ENCODE measurements at places on chromosomes 16 and 17.

GRCh38 chr17:1498869-1499268, 6.4 kb upstream of the MYO1C start:
- DNase-seq, result no peak

DNA sequence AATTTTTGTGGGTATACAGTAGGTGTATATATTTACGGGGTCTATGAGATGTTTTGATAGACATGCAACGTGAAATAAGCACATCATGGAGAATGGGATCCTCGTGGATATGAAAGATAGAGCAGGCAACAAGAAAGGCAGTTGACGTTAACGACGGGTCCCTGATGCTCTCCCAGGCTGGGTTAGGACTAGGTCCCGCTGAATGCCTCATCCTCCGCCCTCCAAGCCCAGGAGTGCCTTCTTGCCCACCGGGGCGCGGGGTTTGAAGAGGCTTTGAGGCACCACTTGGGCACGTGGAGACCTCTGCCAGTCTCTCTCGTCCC, 9.5 kb upstream of the ZFP90 start:
- DNase-seq, result no peak

DNA sequence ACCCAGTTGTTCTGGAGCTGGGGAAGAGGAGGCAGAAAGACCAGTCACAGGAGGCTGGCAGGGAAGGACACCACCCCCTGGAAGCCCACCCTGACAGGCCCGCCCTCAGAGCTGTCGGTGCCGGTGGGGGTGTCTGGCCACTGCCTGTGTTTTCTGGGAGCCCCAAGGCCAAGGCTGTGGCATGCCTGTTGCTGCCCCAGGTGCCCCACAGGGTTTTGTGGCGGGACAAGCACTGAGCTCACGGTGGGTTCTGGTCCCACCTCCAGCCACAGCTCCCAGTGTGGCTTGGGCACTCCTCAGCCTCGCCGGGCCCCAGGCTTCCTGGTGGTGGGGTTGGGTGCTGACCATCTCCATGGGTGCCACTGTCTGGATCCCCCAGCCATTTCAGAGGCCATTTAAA, 58.0 kb downstream of the ZFPM1 start:
- DNase-seq, result no peak

DNA sequence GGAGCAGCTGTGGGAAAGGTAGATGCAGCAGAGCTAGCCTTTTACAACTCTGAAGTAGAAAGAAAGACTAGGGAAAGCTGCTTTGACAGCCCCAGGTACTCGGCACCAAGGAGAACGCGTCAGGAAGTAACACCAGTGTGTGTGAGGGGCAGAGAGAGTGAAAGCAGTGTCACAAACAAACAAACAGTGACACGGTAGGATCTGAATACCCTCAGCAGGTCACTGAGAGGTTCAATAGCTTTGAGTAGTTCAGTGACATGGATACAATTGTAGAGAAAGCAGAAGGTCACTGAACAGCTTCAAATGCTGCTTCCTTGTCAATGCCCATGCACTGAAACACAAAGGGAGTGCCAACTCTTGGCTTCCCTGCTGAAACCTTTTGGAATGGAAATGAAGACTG, 150.3 kb upstream of the C17orf78 start:
- no peak for DNase-seq

DNA sequence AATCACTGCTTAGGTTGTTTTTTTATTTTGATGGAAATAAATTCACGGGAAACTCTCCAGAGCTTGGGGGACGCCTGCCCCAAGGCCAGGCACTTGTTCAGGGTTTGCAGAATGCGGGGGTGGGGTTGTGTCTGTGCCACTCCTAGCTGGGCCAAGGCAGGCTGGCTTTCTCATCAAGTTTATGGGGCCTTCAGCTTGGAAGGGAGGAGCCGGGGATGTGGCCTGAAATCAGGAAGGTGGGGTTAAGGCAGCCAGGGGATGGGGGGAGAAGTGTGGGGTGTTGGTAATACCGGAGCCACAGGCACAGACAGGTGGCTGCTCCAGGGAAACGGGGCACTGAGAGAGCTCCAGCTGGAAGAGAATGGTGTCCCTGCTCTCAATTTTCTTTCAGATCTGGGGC, 1.7 kb upstream of the CHAD start:
- no peak for DNase-seq

DNA sequence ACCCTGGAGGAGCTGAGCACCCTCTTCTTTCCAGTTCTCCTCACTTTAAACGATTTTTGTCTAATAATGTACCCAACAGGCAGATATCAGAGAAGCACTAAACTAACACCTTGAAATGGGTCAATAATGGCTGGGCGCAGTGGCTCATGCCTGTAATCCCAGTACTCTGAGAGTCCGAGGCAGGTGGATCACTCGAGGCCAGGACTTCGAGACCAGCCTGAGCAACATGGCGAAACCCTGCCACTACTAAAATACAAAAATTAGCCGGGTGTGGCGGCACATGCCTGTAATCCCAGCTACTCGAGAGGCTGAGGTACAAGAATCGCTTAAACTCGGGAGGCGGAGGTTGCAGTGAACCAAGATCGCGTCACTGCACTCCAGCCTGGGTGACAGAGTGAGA, 57.4 kb downstream of the ZFHX3 start:
- DNase-seq, result no peak

DNA sequence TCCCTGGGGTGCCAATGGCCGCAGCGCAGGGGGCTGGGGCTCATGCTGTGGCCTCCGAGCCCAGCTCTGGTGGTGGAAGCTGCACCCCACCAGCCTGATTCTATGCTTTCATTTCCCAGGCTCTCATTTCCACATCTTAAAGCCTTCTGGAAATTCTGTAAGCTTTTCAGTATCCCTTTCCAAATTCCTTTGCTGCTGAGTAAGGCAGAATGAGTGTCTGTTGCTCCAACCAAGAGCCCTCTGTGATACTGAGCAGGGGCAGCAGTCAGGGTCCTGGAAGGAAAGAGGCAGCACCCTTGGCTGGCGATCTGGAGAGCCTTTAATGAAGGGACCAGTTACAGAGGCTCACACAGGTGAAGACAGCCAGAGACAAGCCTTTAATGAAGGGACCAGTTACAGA, 79.5 kb upstream of the FOXF1 start:
- DNase-seq, result no peak

DNA sequence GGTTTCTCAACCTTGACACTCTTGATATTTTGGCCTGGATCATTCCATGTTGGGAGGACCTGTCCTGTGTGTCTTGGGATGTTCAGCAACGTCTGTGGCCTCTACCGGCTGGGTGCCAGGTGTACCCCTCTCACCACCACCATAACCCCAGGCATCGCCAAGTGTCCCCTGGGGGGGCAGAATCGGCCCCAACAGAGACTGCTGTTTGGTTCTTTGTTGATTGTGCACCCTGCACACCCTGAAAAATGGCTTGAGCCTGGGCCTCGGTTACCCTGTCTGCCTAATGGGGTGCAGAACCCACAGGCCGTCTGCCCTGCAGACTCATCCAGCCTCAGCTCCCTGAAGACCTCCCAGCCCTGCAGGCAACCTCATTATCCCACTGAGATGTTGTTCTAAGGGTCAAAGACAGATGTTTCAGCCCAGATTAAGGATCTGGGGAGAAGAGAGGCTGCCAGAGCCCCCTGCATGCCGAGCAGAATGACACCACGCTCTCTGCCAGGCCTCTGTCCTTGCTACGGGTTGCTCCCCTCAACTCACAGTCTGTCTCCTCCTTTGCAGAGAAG, 9.2 kb downstream of the CACNG1 start:
- no peak for DNase-seq

GRCh38 chr17:80931421-80932265, 60.0 kb upstream of the CHMP6 start:
- DNase-seq, result no peak

DNA sequence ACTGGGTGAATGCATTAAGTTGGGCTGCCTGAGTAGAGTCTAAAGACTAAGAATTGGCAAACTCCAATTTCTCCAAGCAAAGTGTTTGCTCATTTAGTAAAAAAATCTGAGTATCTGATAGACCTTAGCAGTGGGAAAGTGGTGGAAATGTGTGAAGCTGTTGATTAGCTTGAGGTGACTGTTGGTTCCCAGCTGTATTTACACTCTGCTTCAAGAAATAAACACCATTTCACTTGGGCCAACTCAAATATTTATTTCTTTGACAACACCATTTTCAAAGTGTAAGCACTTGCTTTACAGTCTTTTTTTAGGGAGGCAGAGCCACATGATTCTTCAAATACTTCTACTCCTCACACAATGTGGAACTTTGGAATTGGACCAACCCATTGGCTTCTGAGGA, 8.7 kb downstream of the KCTD19 start:
- DNase-seq, result no peak

GRCh38 chr17:69882281-69882680, 192.7 kb upstream of the KCNJ16 start:
- DNase-seq, result no peak

DNA sequence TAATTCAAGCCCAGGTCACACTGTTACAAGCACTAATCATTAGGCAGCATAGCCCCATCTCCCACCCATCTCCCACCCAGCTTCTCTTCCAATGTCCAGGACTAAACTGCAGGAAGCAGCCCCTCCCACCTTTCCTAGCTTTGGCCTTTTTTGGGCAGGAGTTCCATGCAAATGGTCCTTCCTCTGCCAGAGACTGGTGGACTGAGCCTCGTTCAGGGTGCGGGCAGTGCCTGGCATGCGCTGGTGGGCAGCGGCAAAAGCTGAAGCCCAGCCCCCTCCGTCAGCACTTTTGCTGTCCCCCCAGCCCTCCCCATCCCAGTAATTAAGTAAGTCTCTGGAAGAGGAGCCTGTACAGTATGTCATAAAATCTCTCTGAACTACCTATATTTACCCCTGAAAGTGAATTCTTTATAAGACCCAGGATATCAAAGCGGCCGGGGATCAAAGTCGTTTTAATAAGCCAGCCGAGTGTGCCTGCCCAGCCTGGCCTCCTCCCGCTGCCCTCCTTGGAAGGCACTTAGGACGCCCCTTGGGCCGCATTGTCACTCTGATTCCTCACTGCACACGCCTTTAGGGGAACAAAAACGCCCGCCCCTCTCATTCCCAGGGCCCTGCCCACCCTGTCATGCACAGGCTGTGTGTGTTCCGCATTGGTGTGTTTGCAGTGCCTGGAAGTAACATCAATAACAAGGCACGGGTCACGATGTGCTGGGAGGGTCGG, 109.9 kb downstream of the IRX5 start:
- DNase-seq, result no peak

DNA sequence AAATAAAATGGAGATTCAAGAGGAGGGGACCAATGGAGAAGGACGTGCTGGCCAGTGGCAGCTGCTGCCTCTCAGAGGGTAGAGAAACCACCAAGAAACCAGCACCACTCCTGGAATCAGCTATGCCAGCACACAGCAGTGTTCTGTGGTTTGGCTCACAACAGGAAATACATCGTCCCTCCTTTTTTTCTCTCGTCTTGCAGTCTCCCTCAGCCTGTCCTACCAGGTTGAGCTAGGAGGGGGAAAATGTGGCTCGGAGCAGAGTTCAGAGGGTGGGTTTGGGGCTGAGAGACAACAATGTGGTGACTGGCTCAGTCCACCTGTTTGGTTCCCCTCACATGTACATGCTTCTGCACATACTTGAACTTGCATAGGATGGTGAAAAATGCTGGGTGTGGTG, 19.9 kb upstream of the SLC16A5 start:
- no peak for DNase-seq

- DNase-seq, result no peak
These were observed 42.4 kb upstream of the MTMR4 start for GRCh38 chr17:58556833-58557250.

DNA sequence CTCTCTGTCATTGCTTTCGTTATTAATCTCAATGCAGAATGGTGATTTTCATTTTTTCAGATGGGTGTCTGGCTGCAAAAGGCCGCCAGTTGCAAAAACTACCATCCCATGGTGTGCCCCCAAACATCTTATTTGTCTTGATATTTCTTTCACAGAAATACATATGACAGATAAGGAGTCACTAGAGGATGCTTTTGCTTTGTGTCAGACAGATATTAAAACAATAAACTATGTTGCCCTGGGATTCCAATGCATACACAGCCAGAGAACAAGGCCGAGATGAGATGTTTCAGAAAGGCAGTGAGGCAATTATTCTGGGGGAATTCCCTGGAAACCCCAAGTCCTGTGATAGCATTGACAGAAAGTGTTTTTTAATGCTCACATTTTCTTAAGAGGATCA, 307.7 kb downstream of the RBFOX1 start:
- DNase-seq, result no peak

GRCh38 chr17:81964081-81964849, 3.3 kb upstream of the NOTUM start:
- DNase-seq, result no peak

DNA sequence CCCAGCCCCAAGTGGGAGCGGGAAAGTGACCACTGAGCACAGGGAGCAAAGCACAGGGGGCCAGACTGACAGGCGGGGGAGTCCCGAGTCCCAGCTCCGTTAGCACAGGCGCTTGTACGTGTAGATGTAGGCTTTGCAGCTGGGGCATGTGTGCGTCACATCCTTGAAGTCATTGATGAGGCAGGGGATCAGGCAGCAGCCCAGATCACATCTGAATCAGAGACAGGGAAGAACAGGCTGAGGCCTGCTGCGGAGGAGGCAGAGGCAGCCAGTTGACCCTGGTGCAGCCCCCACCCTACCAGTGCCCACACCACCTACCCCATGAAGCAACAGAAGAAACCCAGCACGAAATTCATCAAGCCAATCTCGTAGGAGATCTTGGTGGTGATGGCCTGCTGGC, 26.1 kb downstream of the CDIP1 start:
- DNase-seq, result no peak

DNA sequence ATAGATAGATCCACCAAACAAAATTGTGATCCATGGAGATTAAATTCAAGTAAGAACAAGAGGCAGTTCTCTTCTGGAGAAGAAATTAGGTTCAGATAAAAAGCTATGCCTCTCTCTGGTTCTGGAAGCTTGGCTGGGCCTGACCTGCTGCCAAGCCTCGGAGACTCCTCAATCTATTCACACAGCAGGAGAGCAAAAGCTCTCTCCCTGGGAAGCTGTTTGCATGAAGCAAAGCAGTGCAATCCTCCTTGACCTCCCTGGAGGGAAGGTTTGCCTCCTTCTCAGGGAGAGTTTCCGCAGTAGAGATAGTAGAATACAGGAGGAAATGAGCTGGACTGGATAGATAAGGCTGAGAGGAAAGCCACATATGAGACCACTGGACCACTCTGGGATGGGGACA, 78.1 kb upstream of the GNAO1 start:
- no peak for DNase-seq

DNA sequence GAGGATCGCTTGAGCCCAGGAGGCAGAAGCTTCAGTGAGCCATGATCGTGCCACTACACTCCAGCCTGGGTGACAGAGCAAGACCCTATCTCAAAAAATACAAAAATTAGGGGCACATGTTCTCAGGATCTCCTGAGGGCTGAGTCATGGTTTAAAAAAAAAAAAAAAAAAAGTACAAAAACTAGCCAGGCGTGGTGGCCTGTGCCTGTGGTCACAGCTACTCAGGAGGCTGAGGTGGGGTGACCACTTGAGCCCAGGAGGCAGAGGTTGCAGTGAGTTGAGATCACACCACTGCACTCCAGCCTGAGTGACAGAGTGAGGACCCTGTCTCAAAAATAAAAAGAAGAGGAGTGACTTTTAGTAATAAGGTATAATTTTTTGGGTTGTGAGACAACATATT, 16.9 kb downstream of the BLMH start:
- DNase-seq, result no peak
